ENCODE measurements at places on chromosomes 16 and 17.

GRCh38 chr16:84449156-84450140, 55.0 kb downstream of the MEAK7 start:
- DNase-seq, result no peak

DNA sequence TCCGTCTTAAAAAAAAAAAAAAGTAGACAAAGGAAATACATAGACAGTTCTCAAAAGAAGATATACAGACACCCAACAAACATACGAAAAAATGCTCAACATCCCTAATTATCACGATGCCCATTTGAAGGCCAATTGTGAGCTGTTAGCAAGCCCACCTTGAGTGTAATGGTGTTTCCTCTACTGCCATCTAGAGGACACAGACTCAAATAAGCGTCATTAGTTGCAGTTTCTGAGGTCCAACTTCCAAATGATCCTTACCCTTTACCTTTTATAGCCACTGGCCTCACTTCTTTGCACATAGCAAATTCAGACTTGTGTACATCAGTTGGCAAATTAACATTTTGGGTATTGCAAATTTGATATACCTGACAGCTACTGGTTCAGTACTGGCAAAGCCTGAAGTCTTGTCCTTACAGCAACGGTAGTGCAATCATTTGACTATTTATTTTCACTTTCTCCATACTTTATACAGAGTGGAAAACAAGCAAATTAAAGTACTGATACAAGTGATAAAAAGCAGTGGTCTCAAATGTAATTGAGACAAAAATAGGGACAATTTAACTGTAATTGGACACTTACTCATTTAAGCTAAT, 536.3 kb upstream of the EEF2KMT start:
- DNase-seq, result no peak

DNA sequence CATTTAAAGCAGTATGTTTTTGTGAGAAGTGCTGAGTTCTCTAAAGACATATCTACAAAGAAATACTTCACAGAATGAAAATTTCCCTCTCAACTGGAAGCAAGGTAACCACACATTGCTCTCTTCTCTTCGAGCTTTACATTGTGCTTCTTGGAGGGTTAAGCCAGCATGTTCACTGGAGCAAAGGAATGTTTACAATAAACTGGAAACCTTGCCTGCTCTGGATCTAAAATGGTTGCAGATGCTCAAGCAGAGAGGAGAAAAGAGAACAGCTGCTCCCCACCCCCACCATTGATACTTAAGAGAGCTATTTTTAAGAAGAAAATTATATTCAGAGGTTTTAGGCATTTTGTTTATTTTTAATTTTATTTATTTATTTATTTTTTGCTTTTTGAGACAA, 213.1 kb downstream of the CEP112 start:
- DNase-seq, result no peak

GRCh38 chr16:600781-601180, 10.9 kb downstream of the RAB40C start:
- no peak for DNase-seq

DNA sequence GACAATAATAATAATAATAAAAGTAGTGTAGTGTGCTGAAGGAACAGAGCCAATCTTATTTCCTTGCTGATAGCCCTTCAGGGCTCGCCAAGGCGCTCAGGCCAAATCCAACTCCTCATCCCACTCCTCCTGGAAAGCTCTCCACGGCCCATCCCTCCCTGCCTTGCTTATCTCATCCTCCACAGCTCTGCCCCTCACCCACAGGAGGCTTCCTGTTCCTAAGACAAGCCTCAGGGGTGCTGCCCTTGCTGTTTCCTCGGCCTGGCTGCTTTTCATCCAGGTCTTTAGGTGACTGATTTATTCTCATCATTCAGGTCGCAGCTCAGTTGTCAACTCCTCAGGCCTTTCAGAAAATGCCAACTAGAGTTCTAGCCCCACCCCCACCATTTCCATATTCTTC, 11.2 kb downstream of the GTF3C1 start:
- no peak for DNase-seq

- DNase-seq, result no peak
Observed at GRCh38 chr17:13735861-13736260, 134.1 kb upstream of the HS3ST3A1 start.

DNA sequence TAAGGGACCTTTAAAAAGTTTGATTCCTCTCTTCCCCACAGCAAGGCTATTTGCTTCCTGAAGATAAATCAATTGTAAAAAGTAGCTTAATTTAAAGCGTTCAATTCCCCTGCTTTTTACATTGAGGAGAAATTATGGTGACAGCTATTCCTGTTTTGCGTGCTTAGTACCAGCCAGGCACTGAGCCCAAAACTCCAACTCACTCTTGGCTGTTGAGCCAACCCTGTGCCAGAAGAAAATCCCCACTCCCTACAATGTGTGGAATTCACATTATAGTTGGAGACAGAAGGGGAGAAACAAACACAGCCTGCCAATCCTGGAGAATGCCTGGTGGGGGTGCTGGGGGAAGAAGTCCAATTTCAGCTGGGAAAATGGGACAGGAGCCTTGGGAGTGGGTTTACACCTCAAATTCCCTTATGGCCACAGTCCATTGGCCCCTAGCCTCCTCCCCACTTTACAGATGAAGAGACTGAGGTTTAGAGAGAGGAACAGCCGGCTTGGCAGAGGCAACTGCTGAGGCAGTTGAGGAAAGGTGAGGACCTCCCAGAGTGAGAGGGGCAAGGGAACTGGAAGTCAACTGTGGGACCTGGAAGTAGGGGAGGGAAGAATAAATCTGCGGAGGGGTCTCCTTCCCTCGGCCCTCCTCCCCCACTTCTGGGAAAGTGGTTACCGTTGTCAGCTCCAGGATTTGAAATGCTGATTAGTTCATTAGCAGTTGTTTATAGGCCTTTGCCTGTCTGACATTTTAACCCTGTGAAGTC, 26.1 kb downstream of the CDH1 start:
- DNase-seq, result peak; percentile 30

GRCh38 chr17:65022751-65023700, 33.5 kb downstream of the GNA13 start:
- no peak for DNase-seq

- no peak for DNase-seq
Observed at GRCh38 chr17:64117981-64118979, 11.7 kb downstream of the ERN1 start.

DNA sequence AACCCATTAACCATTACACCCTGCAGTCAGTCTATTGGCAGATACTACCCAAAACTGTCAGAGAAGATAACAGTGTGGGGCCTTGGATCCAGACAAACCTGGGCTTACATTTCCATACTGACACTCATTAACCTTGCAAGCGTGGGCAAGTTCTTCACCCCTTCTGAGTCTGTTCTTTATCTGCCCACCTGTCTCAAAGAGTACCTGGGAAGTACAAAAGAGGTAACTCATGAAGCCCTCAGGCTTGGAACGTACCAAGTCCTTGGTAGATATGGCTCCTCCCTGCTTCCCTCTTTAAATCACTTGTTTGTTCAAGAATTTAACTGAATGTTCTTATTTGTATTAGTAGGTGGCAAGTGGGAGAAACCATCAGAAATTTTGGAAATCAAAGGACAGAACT, 2.5 kb upstream of the IGSF6 start:
- no peak for DNase-seq

GRCh38 chr17:50842506-50843149, 7.2 kb downstream of the WFIKKN2 start:
- DNase-seq, result no peak

DNA sequence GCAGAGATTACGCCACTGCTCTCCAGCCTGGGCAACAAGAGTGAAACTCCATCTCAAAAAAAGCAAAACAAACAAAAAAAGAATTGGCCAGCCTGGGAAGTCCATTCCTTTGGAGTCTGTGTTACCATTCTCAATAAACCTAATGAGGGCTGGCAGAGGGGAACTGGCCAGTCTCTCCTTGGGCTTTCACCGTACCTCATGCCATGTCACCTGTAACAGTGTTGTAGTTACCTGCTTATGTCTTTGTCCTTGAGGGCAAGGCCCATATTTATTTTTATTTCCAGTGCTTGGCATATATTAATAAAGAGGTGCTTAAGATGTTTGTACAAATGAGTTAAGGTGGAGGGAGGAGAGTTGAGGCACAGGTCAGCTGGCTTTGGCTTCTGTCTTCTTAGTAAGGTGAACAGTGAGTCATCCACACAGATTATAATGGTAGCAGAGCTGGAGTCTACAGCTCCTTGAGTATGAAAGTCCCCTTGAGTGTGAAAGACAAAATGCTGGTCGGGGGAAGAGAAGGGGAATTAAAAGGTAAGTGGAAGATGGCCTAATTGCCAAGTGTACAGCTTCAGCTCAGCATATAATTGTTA, 8.4 kb downstream of the C1QBP start:
- no peak for DNase-seq

GRCh38 chr16:70410734-70411133, 28.2 kb downstream of the ST3GAL2 start:
- peak; percentile 32 for DNase-seq

DNA sequence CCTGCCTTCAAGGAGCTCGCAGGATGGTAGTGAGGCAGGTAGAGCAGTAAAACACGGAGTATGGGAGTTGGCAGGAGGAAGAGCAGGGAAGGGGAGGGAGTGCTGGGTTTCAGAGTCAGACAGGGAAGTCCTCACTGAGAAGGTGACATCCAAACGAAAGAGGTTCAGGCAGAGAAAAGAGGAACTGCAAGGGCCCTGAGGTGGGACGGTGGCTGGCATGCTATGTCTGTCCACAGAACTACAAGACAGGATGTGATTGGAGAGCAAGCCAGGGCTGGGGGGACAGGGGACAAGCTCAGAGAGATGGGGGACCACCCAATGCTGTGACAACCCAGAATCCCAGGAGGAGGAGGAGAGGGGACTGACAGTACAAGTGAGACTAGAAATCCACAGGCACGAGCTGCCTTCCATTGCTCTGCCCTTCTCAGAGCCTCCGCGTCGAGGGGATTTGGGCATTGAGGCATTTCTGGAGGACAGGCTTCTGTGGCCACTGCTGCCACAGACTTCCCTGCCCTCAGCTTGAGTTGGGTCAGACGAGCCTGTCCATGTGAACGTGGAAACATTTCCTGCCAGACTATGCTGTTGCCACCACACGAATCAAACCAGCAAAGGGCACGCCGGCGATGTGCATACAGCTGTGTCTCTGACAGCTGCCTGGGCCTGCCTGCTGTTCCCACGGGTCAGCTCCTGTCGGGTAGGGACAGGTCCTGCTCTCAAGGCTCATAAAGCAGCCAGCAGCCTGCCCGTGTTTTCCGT, 100.1 kb downstream of the RAB11FIP4 start:
- no peak for DNase-seq

DNA sequence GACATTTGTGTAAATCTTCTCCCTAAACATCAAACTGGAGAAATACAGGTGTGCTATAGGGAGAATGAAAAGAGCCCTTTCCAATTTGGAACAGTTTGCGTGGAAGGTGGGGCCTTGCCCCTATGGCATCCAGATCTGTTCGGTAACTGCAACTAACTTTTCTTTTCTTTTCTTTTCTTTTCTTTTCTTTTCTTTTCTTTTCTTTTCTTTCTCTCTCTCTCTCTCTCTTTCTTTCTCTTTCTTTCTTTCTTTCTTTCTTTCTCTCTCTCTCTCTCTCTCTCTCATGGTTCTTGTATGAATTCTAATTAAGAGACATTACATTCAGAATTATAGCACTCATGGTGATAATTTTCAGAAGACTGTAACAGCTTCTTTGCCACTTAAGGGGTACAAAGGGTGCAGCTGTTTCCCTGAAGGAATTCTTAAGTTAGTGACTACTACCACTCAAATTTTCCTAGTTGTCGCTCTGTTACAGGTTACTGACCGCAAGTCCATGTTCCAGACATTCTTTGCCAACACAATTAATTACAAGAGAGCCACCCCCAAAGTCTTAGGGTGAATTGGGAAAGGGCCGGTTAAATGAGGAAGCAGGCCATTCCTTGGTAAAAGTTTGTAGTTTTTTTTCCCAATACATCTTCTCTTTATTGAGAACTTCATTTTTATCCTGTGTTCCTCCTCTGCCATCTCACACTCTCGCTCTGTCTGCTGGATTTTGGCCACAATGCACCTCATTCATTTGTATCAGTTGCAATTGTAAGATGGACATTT, 69.8 kb downstream of the KSR1 start:
- no peak for DNase-seq
